Sciatic nerve (tissue), 2 donors: ENCODE measurements at places on chromosomes 3 and 15. TPM values are rescaled to one million over a fixed set of nuclear protein-coding genes. Genes with fewer than 3 reads are reported as not detected.

LRTM1 gene
- total RNA-seq = not detected

DNA sequence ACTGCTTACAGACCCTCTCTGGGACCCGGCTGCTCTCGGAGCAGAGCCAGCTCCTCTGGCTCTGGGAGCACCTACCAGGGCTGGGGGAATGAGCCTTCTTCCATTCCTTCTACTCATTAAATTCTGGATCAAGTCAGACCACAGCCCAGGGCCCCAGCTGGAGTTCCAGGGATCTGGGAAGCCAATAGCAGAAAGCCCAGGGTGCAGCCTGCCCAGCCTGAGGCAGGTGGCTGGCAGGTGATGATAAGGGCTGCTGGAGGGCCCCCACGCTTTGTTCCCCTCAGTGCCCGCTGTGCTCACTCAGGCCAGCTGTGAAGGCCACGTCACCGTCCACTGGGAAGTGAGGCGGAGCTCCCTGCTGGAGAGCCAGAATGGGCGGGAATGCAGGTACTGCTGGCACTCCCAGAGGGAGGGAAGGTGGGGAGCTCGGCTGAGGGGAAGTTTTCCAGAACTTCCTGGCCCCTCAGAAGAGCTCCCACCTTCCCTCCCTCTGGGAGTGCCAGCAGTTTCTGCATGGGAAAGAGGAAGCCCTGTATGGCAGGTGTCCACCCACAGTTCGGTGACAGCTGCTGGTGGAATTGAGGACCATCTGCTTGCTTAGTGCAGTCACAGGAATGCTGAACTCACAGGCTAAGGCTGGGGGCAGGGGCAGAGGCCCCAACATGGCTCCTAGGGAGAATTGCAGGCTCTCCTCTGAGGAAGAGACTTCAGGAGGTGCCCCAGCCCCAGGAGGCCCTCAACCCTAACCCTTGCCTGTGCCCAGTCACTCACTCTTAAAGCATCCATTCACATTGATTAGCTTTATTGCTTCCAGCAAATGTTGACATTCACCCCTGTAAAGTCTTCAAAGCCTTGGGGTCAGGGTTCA is 12.6 kb upstream of the RTP3 start:
- no peak for DNase-seq

DNAH12 gene
- 0.80 TPM for total RNA-seq

- no peak for DNase-seq
These were observed 16.8 kb downstream of the FOXP1 start for GRCh38 chr3:71566776-71567175.

DNA sequence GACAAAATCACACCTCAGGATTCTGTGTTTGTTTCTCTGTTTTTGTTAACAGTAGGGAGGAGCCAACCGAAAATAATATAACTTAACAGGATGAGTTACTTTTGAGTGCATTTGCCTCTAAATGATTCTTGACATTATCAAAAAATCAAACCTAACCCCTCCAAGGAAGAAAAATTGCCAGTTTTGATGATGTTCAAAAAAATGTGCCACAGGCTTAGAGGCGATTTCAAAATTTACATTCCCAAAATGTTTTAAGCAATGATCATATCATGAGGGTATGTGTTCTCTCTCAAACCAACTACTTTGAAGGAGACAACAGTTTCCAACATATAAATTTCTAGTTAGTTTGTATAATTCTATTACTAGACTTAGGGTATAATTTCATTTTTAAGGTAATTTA is 6.7 kb downstream of the VGLL3 start:
- DNase-seq = no peak

- no peak for DNase-seq
These were observed 237.6 kb upstream of the MME start for GRCh38 chr3:154842536-154842935.

GRCh38 chr15:90625037-90625436 is 92.1 kb upstream of the BLM start:
- no peak for DNase-seq

- DNase-seq = no peak
These were observed 3.0 kb downstream of the BMF start for GRCh38 chr15:40105517-40106202.

- DNase-seq = no peak
These were observed 242.8 kb upstream of the TLE3 start for GRCh38 chr15:70340494-70340870.

ANKUB1 gene
- 2.8 TPM for total RNA-seq

MORC1 gene
- not detected for total RNA-seq

GRCh38 chr15:64466408-64467141 is 6.2 kb downstream of the ZNF609 start:
- DNase-seq = no peak

CSTA gene
- 6.3 TPM for total RNA-seq

TNFAIP8L3 gene
- 10.8 TPM for total RNA-seq

LDHAL6B gene
- total RNA-seq = not detected

TMEM266 gene
- total RNA-seq = 0.22 TPM

POLR2H gene
- total RNA-seq = 57.8 TPM

GPR160 gene
- 5.4 TPM for total RNA-seq

GRCh38 chr3:129736070-129736469 is 129.6 kb upstream of the PLXND1 start:
- no peak for DNase-seq

DNA sequence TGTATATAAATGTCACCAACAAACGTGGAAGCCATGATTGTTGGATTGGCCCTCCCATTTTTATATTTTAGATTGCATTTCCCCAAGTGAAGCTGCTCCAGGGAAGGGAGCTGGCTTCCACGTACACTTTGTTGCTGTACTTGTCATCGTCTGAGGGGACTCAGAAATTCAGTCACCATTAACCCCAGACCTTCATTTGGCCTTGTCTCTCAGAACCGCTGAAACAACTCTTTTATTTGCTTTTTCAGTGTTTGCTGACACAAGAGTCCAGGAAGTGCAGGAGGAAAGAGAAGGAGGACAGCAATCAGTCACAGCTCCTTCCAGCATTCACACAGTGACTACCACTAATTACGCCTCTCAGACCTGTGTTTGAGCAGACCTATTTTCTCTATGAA is 276.5 kb downstream of the TBL1XR1 start:
- no peak for DNase-seq

GRCh38 chr3:128318275-128318941 is 148.3 kb downstream of the DNAJB8 start:
- peak; percentile 45 for DNase-seq

LRRN1 gene
- 10.4 TPM for total RNA-seq

DNA sequence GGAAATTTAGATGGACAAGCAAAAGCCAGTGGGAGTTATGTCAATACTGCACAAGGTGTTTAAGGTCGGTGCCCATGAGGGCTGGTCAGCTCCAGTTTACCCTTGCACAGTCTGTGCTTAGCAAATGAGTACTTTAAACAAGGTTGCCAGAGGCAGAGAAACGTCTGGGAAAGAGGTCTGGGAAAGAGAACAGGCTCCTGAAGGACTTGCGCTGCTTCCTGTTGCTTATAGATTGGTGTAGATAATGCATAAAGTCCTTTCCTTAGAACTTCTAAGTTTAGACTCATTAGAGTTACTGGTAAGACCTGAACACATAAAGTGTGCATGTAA is 162.6 kb upstream of the P2RY1 start:
- no peak for DNase-seq

DNA sequence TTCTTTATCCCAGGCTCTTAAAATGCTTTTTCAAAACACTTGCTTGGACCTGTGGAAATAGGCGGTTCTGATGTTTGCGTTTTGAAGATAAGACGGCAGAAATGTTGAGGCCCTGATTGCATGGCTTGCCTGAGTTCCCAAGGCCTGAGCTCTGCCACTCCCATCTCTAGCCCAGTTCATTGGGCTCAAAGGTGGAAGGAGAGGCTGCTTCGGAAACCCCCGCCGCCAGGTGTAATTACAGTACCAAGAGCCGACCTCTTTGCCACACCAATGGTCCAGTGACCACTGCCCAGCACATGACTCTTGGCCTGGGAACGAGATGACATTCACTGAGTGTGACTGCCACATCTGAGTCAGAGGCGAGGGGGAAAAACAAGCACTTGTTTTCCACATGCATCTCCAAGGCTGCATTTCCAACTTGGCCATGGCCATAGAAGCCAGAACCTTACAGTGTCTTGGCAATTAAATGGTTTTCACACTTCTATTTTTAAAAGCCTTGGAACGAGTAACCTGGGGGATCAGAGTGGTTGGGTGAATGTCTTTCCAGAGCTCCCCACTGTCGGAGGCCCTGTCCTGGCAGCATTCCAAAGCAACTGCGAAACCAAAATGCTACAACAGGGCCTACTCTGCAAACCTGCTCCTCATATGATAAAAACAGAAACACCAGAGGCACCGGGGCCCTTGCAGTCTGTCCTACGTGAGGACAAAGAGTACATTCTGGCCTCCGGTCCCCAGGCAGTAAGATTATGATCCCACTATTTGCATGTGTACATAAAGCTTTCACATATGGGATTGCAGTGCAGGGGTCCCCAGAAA is 63.8 kb upstream of the CGNL1 start:
- DNase-seq = no peak

DNA sequence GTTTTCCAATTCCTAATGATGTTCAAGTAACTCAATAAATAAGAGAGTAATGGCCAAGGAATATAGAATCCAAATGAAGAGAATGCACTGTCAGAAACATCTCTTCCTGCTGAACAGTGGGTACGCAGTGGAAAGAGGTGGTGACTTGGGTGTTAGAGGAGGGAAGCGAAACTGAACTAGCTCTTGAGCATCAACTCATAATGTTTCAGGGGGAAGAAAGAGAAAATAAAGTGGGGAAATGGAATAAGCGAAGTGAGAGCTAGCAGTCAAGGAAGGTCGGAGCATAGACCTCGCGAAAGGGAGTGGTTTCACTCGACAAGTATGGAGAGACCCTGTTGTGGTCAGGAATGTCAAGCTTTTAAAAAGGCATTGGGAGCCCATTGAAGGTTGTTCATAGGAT is 309.5 kb downstream of the GAP43 start:
- DNase-seq = no peak

DNA sequence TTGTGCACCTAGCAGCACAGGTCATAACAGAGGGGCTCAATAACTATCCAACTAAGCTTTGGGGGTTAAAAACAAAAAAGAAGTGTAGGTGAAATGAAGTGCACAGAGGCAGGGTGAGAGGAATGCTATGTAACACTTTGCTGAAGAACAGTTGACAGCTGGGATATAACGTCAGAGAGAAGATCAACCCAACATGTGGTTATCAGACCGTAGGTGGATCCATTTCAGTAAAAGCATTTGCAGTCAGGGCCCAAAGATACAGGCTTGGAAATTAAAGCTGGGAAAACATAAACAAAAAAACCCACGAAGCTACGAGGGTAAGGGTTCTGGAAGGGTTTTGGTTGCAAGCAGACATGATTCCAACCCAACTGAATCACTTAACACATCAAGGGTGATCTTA is 377.5 kb upstream of the NR2F2 start:
- DNase-seq = no peak

STRC gene
- 0.89 TPM for total RNA-seq

DNA sequence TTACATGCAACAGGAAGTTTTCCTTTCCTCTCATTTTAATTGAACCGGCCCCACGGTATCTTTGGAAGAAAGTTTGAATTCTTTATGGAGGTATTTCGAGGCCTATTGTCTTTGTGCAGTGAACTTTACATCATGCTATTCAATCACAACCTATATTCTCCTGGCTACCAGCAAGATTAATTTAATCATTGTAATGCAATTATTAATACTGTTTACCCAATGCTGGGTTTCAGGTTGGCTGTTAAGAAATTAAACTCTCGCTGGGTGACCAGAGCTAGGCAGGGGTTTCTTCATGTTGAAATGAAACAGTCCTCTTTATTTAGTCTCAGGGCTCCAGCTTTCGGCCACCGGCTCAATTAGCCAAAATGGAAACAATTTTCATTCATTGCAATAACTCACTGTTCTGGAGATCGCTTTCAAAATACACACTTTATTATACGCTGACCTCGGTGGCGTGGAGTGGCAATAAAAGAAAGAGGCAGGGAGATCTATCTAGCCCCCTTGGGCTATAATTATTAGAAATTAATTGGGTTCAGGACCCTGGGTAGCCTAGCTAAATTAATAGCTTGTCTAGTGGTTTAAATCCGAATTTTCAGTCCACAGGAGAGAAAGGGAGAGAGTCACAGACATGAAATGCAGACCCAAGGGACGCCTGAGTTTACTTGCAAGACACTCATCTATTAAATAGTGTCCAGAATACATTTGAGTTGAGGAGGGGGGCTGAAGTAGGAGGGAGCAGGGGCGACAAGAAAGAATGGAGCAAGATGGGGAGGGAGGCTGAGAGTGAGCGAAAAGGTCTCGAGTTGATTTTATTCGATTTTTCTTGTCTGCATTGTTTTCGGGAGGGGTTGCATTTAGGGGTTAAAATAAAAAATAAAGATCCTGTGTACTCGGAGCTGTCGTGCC is 3.9 kb upstream of the MECOM start:
- no peak for DNase-seq

GRCh38 chr3:72894976-72895552 is 7.2 kb downstream of the GXYLT2 start:
- DNase-seq = no peak

MESP1 gene
- 2.1 TPM for total RNA-seq

TMEM212 gene
- not detected for total RNA-seq

ST6GAL1 gene
- 62.6 TPM for total RNA-seq

- DNase-seq = no peak
These were observed 37.9 kb downstream of the LMLN start for GRCh38 chr3:197997936-197998335.

DNA sequence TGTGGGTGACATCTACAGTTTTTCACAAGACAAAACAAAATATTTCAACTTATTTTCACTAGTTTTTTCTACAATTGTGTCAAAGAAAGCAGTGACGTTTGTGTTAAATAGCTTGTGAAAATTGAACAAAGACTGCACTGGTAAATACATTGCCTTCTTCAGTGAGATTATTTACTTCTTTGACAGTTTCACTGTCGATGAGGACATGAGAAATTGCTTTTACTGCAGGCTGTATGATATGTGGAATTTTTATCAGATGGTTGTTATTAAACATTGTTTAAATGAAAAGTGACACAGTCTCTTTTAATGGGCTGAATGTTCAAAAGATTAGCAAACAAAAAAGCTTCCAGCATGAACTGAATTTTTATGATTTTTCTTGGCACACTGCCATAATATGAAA is 773.9 kb upstream of the CADM2 start:
- no peak for DNase-seq

DNA sequence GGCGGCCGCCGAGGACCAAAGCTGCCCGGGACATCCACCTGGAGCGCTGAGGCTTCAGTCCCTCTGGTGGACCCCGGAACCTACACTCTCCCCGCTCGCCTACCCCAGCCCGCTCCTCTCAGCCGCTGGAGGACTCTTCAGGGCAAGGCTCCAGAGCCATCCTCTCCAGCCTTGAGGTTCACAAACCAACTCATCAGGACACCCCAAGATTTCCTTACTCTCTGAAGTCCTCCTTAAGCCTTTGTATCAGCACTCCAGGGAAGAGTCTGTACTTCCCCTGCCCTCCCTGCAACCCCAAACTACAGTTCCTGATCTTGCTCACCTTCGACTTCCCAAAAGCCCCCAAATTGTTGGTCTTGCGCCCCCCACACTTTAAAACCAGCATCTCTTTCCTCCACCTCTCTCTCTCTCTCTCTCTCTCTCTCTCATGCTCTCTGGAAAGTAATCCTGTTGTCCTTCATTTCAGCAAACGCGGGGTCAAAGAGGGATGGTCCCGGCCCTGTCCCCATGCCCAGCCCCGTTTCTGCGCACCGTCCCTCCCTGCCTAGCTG is 438 bp downstream of the THBS1 start:
- DNase-seq = no peak
